ENCODE measurements at places on chromosomes 5 and 9.

DNA sequence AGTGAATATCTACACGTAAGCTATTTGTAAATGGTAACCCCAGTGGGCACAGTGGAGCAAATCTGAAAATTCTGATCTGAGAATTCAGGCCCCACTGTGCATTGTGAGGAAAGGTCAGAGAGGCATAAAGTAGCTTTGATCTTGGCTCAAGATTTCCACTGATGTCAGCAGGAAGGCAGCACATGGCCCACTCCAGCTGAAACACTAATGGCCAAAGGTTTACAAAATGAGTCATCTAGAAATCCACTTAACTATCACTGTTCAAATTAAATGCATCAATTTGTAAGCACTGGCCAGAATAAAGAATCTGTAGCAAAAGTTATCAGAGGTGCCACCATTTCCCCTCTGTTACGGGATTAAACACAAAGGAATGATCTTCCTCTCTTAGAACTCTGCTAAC is 191.6 kb downstream of the C9orf152 start:
- DNase-seq: no peak

- no peak for DNase-seq
Measured at GRCh38 chr9:100196215-100196614, 97.2 kb downstream of the INVS start.

DNA sequence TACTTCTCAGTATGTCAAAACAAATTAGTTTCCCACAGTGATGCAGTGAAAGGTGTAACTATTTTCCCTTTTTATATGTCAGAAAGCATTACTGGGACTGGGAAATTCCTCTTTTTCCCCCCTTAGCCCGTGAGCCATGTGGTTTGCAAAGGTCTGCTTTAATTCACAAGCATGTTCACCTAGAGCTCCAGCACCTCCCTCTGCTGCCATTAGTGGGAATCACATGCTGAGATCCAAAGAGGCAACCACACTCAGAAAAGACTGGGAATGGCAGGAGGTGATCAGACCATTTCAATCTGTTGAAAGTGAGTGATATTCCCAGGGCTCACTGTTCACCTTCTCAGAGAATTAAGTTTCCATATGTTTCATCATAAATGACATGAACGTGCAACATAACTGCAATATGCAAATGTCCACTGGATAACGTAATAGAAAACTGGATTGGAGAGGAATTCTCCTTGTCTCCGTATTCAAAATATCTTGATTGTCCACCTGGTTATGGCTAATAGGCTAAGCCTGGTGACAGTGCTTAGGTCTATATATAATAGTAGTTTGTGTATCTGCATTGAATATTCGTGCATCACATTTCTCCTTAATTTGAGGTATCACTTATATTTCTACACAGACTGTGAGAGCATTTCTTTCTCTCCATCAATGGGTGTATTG is 703.5 kb upstream of the WWC1 start:
- no peak for DNase-seq

DNA sequence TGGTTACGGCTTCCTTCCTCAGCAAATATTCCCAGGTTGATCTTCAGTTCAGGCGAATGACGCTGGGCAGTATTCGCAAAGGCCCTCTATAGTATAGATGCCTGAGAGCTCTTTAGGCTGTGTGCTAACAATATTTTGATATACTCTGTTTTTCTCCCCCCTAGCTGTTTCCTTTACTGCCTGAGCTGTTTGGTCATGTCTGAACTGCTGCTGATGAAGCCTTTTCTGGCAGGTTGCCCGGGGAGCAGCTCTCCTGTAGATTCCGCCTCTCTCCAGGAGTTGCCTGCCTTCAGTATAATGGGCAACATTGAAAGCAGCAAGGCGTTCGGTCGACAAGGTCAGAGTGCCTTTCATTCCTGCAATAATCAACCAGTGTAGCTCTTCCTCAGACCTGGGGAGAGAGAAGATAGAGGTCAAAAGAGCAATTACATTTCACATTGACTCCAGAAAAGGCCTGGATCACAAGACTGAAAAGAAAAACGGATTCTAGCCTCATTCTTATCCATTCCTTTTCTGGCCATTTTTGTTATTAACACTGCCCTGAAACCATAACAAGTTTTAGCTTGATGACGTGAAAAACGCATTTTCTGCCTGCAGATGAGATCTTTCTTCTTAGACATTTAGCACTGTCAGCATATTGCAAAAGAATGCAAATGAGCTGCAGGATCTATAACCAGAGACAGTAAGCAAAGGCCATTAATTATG is 60.1 kb upstream of the ZNF608 start:
- peak; percentile 72 for DNase-seq

- DNase-seq: no peak
Measured at GRCh38 chr9:121141706-121142105, 60.0 kb downstream of the RAB14 start.

DNA sequence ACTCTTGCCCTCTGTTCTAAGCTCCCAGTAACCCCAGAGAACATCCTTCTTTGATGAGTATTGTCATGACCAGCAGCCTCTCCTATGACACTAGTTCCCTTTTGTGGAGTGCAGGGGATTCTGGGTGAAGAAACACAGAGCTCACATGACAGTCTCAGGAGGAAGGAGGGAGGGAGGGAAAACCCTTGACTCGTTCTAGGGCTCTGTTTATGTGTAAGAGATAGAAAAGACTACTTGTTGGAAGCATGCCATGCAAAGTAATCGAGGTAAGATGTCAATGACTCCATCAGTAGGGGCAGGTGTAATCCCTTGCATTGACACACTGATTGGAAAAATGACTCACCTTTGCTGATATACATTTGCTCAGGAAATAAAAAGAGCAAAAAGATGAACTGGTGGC is 190.2 kb upstream of the ELL2 start:
- DNase-seq: no peak

- no peak for DNase-seq
Measured at GRCh38 chr5:82470185-82470994, 192.2 kb upstream of the RPS23 start.

GRCh38 chr9:79583952-79584654 is 12.3 kb downstream of the TLE4 start:
- DNase-seq: no peak

DNA sequence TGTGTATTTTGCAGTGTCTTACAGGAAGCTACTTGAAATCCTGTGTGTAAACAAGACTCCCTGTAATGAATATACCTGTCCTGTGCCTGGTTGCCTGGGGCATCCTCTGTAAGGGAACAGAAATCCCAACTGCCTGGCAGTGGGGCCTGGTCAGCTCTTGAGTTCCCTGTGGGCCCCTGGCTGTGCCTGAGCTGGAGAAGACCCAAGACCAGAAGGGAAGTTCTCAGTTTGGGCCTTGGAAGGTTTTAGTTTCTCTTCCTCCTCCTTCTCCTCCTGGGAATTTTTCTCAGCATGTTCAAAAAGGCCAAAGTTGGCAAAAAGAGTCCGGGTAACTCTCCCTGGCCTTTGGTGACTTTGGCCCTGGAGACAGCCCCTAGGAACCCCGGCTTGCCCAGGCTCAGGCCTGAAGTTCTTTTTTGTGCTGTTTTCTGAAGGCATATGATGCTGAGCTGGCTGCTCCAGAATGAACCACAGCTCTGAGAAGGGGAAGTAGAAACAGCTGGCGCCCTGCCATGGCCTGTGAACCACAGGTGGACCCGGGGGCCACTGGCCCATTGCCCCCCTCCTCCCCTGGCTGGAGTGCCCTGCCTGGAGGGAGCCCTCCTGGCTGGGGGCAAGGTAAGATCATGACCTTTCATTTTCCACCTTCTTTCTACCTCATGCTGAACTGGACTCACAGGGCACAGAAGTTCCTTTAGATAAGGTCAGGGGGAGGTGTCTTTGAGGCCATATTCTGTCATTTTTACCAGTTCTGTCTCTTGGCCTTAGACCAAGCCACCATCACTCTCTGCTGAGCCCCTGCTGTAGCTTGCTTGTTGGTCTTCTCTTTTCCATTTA is 5.8 kb downstream of the TMEM268 start:
- no peak for DNase-seq

Data from left hindlimb (tissue), 1 donor.